Vagina (tissue), 2 donors: ENCODE measurements at places on chromosomes 16 and 17. TPM values are rescaled to one million over a fixed set of nuclear protein-coding genes. Genes with fewer than 3 reads are reported as not detected.

The CFAP97D1 gene
- total RNA-seq = not detected

The ACD gene
- total RNA-seq = 38.8 TPM

The KCNAB3 gene
- total RNA-seq = 2.7 TPM

The UNC45B gene
- not detected for total RNA-seq

The TEKT3 gene
- total RNA-seq = not detected

The EVPL gene
- 115 TPM for total RNA-seq

The RPS15A gene
- total RNA-seq = 1,238 TPM

The USP31 gene
- total RNA-seq = 32.2 TPM

The MT1E gene
- 564 TPM for total RNA-seq

The SLC2A4 gene
- 3.2 TPM for total RNA-seq

The MYOCD gene
- 26.5 TPM for total RNA-seq

The ACAP1 gene
- total RNA-seq = 7.6 TPM

The SALL1 gene
- total RNA-seq = 6.9 TPM

The TPSG1 gene
- total RNA-seq = not detected

The ARHGDIA gene
- total RNA-seq = 120 TPM

The ZACN gene
- not detected for total RNA-seq

The SUZ12 gene
- 14.7 TPM for total RNA-seq

The KRT34 gene
- total RNA-seq = 0.74 TPM

The GPR179 gene
- total RNA-seq = not detected

The HBA1 gene
- 523 TPM for total RNA-seq

The HSD11B2 gene
- total RNA-seq = 30.2 TPM

The KRT27 gene
- not detected for total RNA-seq

The ABCA8 gene
- total RNA-seq = 75.9 TPM

The SNX20 gene
- 2.2 TPM for total RNA-seq

The SPATA22 gene
- total RNA-seq = not detected

The PRSS33 gene
- not detected for total RNA-seq

The VAT1L gene
- total RNA-seq = 6.4 TPM

The ARL5C gene
- total RNA-seq = not detected

The KCNG4 gene
- not detected for total RNA-seq

The SPNS2 gene
- 79.3 TPM for total RNA-seq

The CD300LB gene
- 0.25 TPM for total RNA-seq

The OMG gene
- not detected for total RNA-seq

The PAFAH1B1 gene
- 102 TPM for total RNA-seq

The PLXDC1 gene
- 6.6 TPM for total RNA-seq

The CLEC19A gene
- total RNA-seq = not detected

The C16orf46 gene
- total RNA-seq = 1.2 TPM

The SMYD4 gene
- 16.7 TPM for total RNA-seq

The TMEM11 gene
- total RNA-seq = 30.2 TPM

The UTS2R gene
- not detected for total RNA-seq

The LITAFD gene
- total RNA-seq = not detected

The DCTPP1 gene
- 14.5 TPM for total RNA-seq

The SLC4A1 gene
- total RNA-seq = not detected

The GGT6 gene
- total RNA-seq = 9.6 TPM

The MYH11 gene
- 822 TPM for total RNA-seq

The ANKRD40CL gene
- total RNA-seq = not detected

The CSH2 gene
- total RNA-seq = not detected

The CRYBA1 gene
- total RNA-seq = not detected

The TPPP3 gene
- total RNA-seq = 28.2 TPM

The CPHXL2 gene
- total RNA-seq = not detected

The KRTAP17-1 gene
- total RNA-seq = not detected

The EPOP gene
- 0.98 TPM for total RNA-seq

The TEX19 gene
- not detected for total RNA-seq

The HDAC5 gene
- total RNA-seq = 86.9 TPM
